ENCODE measurements at places on chromosomes 16 and 17.

- no peak for DNase-seq
Measured at GRCh38 chr16:1075546-1075945, 3.0 kb downstream of the SSTR5 start.

DNA sequence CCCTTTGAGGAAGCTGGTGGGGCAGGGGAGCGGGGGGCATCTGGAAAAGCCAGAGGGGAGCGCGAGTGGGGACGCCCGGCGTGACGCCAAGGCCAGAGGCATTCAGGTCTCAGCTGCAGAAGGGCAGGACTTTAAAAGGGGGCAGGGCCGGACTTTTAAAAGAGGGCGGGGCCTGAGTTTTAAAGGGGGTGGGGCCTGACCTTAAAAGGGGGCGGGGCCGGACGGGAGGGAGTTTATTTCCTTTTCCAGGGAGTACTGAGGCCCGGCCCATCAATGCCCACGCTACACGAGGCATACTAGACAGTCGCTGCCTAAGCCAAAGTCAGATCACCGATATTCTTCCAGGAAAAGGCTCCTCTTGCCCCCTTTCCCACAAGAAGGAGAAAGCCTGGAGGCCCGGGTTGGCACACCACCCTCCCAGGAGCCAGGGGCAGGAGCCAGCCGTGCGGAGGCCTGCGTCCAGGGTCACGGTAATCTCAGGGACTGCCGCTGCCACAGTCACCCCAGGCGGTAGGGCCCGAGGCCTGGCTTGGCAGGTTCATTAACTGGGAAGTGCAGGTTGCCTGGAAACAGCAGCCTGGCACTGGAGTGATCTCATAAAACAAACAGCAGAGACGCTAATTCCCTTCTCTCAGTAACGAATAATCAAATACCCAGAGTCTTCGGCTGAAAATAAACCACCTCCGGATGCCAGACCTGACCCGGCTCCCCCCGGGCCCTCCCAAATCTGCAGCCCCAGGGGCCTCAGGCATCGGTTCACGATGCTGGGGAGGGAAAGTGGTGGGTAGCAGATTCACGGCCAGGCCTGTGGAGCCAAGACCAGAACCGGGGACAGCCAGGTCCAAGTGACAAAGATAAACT, 90.7 kb downstream of the TIMM22 start:
- DNase-seq: no peak

DNA sequence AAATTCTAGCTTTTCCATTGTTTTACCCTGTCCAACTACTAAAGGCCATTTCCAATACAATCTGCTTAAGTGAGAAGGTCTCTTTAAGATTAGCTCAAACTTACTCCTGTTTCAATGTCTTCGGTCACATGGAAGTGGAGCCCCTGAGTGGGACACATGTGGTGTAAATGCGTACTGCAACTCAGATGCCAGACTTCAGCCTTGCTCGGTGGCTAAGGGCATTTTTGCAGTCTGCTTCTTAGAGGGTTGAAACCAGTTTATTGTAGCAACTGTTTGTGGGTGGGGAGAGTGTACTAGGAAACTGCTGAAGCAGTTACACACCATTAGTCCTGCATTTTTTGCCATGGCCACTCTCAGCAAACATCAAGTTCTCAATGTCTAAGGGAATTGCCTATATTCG, 140.6 kb downstream of the PARN start:
- DNase-seq: peak; percentile 39

GRCh38 chr16:88581033-88581432, 10.8 kb downstream of the ZC3H18 start:
- no peak for DNase-seq

- no peak for DNase-seq
Measured at GRCh38 chr17:164303-165235, 16.9 kb downstream of the DOC2B start.

DNA sequence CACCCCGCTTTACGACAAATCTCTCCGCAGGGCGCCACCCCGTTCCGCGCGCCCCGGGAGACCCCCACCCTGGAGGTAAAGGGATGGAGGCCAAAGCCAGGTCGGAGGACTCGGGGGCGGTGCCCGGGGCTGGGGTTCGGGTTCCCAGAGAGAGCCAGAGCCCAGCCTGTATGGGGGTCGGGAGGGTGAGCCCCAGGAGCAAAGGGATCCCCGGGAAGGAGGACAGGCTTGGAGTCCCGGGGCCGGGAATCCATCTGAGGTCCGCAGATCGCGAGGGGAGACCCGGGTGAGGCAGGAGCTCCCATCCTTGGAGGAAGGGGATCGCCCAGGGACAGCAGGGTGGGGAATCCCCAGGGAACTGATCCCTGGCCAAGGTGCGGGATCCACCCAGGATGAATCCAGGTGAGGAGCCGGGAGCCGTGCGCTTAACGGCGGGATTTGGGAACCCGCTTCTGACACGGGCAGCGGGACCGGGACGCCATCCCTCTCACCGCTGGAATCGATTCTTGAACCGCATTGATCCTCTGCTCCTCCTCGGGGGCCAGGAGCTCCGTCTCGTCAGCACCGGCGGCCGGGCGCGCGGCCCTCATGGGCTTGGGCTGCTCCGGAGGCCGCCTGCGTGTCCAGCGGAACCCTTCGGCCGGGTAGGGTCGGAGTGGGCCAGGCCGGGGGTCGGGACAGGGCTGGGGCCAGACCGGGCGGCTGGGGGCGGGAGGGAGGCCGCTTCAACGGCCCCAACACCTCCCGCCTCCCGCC, at the start of gene MMD:
Gene MMD, minus strand, starts transcription at position 657 of the 756 bp plus-strand sequence. Its CDS starts 140 bp downstream, at position 517.
- DNase-seq: no peak

GRCh38 chr17:44768505-44769142, 9.8 kb downstream of the ADAM11 start:
- DNase-seq: no peak

- DNase-seq: no peak
Measured at GRCh38 chr16:89043636-89044417, 49.8 kb upstream of the ACSF3 start.

DNA sequence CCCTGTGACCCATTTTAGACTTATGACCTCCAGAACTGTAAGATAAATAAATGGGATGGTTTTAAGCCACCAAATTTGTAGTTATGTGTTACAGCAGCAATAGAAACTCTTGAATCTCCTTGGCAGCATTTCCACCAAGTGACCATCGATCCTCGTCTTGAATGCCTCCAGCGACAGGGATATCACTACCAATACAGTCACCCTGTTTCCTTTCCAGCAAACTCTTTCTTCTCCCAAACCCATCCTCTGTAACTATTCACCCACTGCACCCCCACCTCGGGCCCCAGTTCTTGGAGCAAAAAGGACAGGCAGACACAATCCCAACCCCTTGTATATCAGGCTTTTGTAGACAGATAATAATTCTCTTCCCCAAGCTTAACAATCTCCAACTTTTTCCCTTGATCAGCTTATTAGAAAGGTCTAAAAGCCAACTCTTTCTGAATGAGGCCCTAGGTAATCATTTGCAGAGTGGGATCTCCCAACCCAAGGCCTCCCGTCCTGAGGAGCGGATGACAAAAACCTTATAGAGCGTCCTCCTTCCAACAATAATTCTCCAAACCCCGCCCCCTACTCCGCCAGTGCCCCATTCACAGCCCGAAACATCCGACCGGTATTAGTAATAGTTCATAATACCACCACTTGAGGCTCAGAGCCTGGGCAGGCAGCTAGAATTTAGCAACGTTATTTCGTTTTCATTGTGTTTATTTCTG, 14.7 kb upstream of the PLLP start:
- DNase-seq: no peak

GRCh38 chr17:66275651-66276050, 26.8 kb upstream of the PRKCA start:
- DNase-seq: no peak

DNA sequence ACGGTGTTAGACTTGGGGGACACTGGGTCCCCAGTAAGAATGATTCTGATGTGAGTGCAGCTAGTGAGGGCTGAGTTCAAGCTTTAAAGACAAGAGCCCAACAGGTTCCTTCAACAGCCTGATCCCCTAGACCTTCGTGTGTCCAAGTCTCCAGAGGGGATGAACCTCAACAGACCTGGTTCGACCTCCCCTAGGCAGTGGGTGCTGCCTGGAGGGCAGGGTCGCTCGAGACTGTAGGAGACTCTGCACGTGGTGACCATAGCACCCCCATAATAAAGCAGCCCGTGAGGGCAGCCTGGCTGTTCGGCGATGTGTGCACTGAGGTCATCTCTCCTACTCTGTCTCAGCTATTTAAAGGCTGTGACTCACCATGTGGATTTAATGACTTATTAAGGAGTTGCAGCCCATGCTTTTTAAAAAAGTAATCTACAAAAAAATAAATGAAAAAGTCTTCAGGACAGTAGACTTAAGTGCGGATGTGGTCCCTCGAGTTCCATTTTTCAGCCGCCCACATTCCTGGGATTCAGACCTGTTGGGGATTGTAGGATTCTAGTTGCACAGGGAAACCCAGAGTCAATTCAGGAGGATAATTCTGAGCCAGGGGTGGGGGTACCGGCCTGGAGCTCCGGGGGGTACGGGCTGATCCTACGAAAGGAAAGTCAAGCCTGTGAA, 23.4 kb upstream of the METRNL start:
- DNase-seq: no peak
